Renal cortex interstitium (tissue), 15 donors: ENCODE measurements at places on chromosomes 5 and 9.

DNA sequence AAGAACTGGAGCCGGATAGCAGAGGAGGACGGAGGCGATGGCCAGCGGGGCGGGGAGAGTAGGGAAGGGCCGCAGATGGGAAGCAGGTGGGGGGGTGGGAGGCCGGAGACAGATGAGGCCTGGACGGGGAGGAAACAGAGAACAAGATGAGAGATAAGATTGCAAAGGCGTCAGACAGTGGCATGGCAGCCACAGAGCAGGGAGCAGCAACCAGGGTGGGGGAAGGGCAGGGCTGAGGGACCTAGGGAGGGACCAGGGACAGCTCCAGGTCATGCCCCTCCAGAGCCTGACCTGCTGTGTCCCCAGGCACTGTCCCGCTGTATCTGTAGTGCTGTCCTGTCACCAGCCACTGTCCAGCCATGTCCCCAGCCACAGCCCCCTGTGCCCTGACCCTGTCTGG is 49.6 kb upstream of the LMX1B start:
- DNase-seq = no peak

DNA sequence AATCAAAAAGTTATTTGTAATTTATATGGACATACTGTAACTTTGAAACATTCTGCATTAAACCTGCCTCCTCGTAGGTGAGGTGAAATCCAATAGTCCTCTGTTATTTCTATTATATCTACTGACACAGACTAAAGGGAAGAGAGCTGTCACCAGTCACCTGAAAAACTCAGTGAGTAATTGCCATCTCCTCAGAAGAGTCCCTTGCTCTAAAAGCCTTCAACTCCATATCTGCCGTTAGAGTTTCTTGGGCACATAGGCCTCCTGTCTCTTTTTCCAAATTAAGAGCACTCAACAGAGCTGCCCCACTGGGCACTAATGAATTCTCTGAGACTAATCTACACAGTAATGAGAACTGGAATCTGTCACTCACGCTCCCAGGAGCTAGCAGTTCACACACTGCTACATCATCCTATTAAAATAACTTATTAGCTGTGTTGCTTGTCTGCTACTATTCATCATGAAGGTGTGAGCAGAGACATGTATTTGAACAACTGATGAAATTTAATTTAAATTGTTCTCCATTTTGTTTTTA is 67.3 kb upstream of the VCAN start:
- no peak for DNase-seq

DNA sequence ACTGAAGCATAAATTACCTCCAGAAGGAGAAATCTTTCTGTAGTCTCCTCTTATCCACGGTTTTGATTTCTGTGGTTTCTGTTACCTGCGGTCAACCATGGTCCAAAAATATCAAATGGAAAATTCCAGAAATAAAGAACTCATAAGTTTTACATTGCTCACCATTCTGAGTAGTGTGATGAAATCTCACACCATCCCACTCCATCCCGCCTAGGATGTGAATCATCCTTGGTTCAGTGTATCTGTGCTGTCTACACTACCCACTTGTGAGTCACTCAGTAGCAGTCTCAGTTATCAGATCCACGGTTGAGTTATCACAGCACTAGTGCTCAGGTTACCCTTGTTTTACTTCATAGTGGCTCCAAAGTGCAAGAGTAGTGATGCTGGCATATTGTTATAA is 371.2 kb downstream of the NFIB start:
- no peak for DNase-seq

GRCh38 chr5:81853030-81853357 is 102.1 kb upstream of the SSBP2 start:
- DNase-seq = no peak

GRCh38 chr9:105290954-105291353 is 46.5 kb downstream of the SLC44A1 start:
- no peak for DNase-seq

GRCh38 chr9:23342291-23342690 is 483.7 kb downstream of the ELAVL2 start:
- DNase-seq = peak; percentile 2

- no peak for DNase-seq
Measured at GRCh38 chr5:174832025-174832424, 107.6 kb downstream of the MSX2 start.

GRCh38 chr9:126860077-126860756 is at the start of gene ZBTB34:
ZBTB34 (plus strand) TSS chr9:126860639; CDS start chr9:126879400, 18,761 bp downstream.
- DNase-seq = no peak

DNA sequence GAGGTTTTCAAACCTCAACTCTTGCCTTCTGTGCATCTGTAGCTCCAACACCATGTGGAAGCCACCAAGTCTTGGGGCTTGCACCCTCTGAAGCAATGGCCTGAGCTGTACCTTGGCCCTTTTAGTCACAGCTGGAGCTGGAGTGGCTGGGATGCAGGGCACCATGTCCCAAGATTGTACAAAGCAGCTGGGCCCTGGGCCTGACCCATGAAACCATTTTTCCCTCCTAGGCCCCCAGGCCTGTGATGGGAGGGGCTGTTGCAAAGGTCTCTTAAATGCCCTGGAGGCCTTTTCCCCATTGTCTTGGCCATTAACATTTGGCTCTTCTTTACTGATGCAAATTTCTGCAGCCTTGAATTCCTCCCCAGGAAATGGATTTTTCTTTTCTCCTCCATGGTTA is 11.8 kb upstream of the ENTREP1 start:
- DNase-seq = no peak

- DNase-seq = no peak
Measured at GRCh38 chr9:120933310-120934055, 6.9 kb upstream of the TRAF1 start.

DNA sequence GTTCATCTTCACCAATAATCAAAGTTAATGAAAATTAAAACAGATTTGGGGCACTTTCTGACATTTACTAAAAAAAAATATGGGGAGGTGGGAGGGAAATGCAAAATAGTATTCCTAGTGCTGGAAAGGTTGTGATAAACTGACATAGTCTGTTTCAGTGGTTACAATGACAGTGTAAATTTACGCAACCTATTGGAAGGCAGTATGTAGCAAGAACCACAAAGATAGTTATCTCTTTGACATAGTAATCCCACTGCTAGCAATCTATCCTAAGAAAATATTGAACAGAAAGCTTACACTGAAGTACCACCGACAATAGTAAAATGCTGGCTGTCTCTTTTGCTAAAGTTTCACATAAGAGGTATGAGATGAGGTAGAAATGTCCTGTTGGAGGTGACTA is 15.1 kb upstream of the EPB41L4B start:
- DNase-seq = no peak

- no peak for DNase-seq
Measured at GRCh38 chr5:177427919-177428573, 1.6 kb downstream of the GRK6 start.

DNA sequence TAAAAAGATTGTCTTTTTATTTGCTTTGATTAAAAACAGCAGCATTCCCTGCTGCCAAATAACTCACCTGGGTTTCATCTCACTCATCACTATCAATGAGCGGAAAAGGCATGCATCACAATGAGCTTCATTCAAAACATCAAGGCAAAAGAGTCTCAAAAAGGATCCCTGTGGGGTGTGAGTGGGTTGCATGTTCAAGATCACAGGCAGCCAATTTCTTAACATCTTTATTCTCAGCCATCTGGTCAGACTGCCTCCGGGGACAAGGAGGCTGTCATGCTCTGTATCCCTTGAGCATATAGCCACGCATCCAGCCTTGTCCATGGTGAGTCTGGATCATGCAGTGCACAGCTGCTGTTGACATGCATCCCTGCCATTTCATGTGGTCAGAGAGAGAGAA is 117.1 kb downstream of the ICE1 start:
- DNase-seq = no peak

- DNase-seq = no peak
Measured at GRCh38 chr5:131644822-131645221, 9.8 kb upstream of the RAPGEF6 start.

DNA sequence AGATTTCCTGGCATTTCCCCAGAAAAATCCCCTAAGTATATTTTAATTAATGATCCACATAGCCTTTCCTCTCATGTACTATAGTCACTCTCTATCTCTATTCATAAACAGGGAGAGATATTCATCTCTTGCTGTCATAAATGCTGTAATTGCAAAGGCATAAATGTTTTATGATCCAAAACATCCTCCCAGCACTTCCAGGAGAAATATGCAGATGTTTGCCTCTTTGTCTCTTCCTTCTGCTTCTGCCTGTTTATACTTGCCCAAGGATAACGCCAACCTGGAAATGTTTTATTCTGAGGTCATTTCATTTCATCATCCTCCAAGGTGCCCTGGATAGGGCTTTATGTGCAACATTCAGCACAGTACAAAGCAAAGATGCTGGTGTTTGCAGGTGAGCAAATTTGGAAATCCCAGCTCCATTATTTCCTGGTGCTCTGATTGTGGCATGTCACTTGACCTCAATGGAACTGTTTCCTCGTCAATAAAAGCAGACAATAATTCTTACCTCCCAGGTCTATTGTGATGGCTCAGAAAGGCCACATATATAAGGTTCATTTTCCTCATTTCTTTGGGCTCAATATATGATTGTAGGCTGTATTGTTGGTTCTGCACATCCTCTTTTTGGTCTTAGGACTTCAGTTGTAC is 6.9 kb downstream of the TNFSF15 start:
- DNase-seq = no peak

GRCh38 chr5:53073348-53073747 is 36.2 kb downstream of the MOCS2 start:
- DNase-seq = no peak

GRCh38 chr9:104073770-104074133 is 20.4 kb upstream of the SMC2 start:
- no peak for DNase-seq

- DNase-seq = no peak
Measured at GRCh38 chr5:178388386-178389025, 155.9 kb upstream of the PHYKPL start.

DNA sequence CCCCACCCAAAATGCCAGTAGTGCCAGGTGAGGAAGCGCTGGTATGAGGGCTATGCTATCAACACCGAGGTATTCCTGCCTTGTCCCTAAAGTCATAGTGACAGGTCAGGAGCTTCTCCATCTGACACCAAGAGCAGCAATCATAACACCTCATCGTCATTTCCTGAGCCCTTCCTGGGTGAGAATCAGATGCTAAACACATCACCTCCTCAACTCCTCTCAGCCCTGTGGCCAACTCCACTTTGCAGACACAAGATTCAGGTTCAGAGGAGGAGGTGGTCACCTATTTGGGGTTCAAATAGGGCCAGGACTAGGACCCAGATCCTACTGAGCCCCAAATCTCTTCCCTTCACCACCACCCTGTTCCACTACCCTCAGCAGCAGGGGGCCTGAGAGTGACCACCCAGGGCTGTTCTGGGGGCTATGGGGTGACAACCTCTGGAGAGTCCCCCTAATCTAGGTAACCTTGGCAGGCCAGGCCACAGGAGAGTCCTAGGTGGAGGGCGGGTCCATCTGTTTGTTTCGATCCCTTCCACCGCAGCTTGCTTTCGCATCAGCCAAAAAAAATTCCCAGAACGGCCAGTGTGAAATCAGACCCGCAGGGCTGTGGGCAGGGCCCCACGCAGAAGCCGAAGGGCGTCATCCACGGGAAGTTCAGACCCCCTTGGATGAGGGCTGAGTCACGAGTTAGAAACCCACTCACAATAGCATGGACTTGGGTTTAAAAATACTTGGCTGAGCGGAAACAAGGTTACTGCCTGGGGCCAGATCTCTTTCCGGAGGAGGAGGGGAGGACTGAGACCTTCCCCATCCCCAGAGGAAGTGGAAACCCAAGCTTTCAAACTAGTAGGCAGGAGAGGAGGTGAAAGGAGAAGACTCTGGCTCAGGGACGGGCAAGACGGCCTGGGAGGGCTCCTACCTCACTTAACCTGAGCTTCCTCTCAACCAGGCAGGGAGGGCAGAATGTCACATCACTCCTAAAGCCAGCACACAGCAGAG is 8.7 kb downstream of the STK10 start:
- no peak for DNase-seq

- DNase-seq = no peak
Measured at GRCh38 chr5:98935206-98935605, 6.4 kb upstream of the CHD1 start.

DNA sequence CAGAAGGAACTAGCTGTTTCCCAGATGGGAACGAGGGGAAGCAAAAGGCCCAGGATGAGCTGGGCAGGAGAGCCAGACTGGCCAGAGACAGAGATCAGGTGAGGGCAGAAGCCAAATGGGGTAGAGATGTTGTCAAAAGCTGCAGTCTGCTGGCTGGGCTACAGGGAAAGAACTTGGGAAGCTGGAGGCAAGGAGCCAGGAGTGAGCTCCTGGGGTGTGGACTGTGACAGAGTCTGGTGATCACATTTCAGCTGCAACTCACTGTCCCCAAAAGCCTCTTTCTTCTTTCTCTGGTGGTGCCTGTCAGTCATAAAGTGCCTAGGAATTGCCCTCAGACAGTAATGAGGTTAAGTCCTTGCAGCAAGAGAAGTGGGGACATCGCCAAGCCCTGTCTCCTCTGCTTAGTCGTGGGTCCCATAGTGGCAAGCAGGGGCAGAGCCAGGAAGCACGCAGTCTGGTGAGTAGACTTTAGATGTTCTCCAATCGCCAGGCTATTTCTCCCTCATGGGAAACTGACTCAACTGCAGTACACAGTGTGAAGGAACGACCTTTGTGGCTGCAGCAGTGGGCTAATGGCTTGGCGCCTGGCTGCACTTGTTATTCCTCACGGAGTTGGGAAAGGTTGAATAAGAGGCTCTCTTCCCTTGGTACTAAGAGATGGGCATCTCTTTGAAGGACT is 2.5 kb upstream of the FSD1L start:
- no peak for DNase-seq

DNA sequence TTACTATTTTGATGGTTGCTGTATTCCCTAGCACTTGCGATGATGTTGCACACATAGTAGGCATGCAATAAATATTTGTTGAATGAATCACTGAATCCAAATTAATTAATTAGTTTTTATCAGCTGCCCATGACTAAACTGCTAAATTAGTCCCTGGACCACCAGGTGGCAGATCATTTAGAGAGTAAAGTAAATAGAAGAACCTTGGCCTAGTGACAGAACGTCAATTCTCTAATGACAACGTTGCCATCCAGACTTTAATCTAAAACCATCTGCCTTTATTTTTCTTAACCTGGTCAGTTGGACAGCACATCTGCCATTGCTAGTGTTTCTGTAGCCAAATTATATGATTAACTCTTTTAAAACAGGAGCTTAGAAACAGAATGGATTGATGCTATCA is 457.5 kb downstream of the KIF4B start:
- DNase-seq = no peak

- DNase-seq = no peak
Measured at GRCh38 chr5:122921826-122922225, 76.4 kb downstream of the SNX24 start.

- DNase-seq = no peak
Measured at GRCh38 chr9:103988821-103989220, 105.3 kb upstream of the SMC2 start.

- DNase-seq = no peak
Measured at GRCh38 chr9:113665756-113666155, 202.2 kb downstream of the RGS3 start.

GRCh38 chr5:127233590-127233989 is 57.0 kb upstream of the MEGF10 start:
- no peak for DNase-seq

- DNase-seq = no peak
Measured at GRCh38 chr5:18850216-18850615, 1137.8 kb downstream of the CDH18 start.

- DNase-seq = no peak
Measured at GRCh38 chr9:79127661-79128060, 444.1 kb upstream of the TLE4 start.
